HCEC 1CT (cell line): ENCODE measurements at places on chromosomes 6 and 20.

DNA sequence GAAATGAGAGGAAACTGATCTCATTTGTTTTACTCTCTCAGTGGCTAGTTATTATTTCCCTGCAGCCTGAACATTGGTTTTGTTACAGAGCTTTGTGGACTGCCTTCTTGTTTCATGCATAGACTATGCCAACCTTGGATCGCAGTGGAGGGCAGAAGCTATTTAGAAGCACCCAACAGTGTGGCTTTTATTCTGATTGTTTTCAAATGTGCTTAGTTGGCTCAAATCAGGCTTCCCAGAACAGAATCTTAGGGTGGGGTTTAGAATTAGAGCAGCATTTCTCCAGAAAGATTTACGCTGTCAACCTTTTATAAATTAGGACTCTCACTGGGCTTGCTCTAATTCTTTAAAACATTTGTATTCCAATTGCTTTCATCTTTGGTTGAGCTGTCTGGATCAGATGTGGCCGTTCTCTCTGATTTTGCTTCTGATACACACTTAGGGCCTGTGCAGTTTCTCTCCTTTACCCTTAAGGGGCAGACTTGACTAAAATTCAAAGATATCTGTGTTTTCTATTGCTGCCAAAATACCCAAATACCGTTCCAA, 210.3 kb downstream of the BCKDHB start:
- DNase-seq = peak; percentile 24

GRCh38 chr20:58714923-58715351, 22.3 kb downstream of the NPEPL1 start:
- no peak for DNase-seq

GRCh38 chr6:134930463-134930862, 19.4 kb downstream of the ALDH8A1 start:
- DNase-seq = no peak

DNA sequence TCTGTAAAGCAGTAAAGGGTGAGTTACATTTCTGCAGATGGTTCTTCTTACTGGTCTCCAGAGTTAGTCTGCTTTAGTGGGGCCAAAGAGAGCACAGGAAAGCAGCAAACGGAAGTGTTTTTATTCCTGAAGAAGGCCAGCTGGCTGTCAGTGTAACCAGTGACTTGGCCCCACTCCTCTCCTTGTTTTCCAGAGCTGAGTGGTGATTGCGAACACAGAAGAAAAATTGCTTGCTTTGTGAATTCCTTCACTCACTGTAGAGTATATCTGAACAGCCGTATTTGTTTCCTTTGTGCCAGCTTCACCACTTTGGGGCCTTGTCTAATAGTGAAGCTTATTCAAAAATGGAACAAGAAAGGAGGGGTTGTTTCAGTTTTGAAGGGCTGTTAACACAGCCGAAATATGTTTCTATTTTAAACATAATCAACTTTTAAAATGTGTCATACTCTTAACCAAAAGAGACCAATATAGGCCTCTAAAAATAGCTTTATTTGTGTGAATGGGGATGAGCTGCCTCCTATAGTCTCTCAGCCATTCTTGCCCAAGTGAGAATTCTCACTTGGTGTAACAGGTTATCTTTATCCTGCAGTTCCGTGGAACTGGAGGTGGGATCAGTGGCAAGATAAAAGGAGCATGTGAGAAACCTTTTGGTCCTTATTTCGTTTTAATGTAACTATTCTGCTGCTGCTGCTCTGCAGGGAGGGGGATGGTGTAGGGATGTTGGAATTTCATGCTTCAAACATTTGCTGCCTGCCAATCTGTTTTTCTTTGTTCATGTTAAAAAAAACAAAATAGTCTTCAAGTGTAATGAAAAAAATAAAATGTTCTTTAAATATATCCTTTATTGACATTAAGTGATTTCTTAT, 37.8 kb downstream of the ZC2HC1B start:
- peak; percentile 11 for DNase-seq

DNA sequence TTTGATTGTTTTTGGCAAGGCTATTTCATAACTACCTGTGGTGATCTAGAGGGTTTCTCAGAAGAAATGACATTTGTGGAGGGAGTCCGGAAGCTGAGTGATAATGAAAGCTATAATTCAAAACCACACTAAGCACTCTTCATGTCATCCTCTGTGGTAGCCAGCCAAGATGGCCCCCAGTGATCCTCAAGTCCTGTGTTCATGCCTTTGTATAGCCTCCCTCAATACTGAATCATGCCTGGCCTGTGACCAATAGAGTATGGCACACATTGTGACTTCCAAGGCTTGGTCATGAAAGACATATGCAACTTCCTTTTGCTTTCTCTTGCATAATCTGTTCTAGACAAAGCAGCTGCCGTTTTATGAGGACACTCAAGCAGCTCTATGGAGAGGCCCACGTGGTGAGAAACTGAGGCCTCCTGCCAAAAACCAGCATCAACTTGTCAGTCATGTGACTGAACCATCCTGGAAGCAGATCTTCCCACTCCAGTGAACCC, 12.8 kb upstream of the DNAAF9 start:
- DNase-seq = peak; percentile 79

DNA sequence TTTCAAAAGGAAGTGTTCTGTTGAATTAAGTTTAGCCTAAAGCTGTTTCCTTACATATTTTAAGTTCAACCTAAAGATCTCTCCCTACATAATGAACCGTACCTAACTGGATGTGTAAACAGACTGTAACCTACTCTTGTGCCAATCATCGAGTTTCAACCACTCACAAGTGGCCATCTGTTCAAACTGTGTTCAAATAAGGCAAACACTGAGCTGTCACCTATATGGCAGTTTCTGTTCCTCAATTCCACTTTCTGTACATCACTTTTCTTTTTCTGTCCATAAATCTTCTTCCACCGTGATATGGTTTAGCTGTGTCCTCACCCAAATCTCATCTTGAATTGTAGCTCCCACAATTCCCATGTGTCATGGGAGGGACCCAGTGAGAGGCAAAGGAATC, 428.6 kb downstream of the HACE1 start:
- DNase-seq = no peak

DNA sequence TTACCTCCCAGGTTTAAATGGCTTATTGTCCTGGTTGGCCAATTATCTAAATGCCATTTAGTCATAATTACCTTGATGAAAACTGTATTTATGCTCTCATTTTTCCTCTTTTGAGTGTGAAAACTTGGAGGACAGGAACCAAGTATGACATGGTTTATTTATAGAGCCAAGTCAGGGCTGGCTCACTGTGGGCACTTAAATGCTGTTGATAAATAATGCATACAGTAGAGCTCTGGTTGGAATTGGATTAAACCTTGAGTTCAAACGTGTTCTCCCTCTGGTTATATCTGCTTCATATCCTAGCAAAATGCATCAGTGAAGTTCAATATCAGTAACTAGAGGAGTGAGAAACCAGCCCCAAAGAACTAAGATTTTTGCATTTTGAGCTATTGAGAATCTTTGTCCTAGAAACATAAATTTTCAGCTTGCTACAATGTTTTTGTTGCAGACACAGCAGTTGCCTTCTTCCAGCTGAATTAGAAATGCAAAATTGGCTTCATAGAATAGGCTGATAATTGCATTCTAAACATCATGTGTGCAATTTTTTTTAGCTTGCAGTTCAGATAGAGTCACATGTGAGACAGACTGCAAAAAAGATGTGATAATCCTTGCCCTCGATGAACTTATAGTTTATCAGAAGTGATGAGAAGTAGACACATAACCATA, 255.8 kb downstream of the BTBD3 start:
- no peak for DNase-seq

GRCh38 chr6:142320366-142320765, 18.6 kb downstream of the ADGRG6 start:
- DNase-seq = no peak

DNA sequence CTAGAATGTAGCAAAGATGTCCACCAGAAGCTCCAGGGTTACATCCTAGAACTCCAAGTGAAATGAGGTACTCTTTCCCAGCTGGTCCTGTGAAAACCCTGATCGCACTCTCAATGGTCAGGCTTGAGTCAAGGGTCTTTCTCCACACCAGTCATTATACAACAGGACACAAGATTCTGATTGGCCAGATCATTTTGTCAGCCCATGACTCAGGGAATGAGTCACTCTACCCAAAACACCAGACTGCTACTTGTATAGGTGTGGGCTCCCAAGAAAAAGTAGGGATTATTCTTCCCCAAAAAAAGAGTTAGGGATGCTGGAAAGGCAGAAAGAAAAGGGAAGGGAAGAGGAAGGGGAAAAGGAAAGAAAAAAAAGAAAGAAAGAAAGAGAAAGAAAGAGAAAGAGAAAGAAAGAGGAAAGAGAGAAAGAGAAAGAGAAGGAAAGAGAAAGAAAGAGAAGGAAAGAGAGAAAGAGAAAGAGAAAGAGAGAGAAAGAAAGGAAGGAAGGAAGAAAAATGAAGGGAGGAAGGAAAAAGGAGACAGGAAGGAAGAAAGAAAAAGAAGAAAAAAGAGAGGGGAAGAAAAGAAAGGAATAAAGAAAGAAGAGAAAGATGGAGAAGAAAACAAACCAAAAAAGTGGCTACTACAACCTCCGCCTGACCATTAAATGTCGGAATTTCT, 30.5 kb downstream of the ANKEF1 start:
- peak; percentile 20 for DNase-seq

- no peak for DNase-seq
Measured at GRCh38 chr6:122511193-122511924, 39.8 kb upstream of the SERINC1 start.

GRCh38 chr6:157313531-157314467, 9.5 kb downstream of the TMEM242 start:
- DNase-seq = no peak

DNA sequence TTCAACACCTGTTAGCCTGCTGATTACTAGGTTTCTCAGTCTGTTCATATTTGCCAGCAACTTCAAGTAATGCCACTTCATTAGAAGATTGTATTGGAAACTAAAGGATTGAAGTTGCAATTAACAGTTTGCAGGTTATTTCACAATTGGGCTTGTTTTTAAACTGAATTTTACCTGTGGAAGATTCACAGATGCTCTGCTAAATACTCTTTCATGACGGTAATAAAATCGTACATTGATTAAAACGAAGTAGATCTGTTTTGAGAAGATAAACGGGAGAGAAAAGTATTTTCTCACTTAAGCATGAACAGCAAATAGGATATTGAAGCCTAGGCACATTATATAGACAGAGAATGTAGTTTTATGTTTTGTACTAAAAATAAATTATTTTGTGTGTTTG, 1.6 kb downstream of the RNF182 start:
- no peak for DNase-seq

DNA sequence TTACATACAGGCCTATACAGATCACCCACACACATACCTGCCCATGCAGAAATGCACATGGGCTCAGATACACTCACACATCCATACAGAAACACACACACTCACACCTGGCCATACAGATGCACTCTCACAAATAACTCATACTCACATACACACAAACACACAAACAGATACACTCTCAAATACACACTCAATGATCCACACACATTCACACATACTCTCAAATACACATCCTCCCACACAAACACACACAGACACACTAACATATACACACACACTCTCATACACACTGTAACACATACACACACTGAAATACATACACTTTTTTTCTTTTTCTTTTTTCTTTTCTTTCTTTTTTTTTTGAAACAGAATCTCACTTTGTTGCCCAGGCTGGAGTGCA, 90.7 kb downstream of the CDH22 start:
- no peak for DNase-seq

DNA sequence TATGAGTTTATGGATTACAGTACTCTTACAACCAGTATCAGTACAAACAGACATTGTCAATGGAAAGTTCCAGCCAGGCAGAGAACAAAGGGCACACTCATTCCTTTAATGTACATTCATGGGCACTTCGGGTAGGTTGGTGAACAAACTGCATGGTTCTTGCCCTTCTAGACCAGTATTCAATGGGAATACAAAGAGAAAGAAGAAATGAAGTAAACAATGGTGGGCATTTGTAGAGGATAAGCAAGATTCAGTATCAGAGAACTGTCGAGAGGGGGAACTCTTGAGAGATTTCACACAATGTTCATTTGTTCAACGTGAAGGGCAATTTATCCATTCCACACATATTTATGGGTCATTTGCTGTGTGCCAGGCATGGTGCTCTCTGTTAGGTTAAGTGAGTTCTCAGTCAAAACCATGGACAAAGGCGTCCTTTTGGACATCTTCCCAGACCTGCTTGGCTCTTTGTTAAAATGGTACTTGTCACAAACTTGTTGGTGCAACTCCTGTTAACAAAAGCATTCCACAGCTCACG, 714.8 kb downstream of the DHX35 start:
- DNase-seq = no peak

GRCh38 chr20:1087311-1087905, 31.0 kb upstream of the PSMF1 start:
- DNase-seq = no peak

DNA sequence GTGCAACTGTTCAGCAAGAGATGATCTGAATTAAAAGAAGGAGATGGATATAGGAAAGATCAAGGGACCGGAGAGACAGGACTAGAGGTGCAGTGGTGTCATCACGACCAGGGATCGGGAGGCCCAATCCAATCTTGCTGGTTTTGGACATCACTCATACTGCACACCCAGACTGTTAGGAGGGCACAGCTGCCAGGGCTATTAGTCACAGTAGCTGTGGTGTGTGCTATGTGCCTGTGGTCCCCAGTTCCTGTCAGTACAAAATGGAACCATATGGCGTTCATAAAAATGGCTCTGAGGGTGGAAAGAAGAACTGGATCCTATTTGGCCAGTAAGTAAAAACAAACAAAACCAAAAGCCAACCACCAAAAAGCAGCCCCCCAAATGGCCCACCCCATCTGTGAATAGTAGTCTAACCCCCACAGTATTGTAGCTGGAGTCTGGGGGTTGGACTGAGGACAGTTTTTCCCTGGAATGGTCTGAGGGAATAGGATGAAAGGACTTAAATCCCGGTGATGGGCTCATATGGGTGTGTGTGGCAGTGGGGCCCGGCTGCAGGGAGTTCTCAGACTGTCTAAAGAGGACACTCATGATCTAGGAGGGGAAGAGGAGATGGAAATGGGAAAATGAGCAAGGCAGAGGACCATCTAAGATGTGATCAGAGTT, 9.3 kb upstream of the NNAT start:
- DNase-seq = peak; percentile 76

- no peak for DNase-seq
Measured at GRCh38 chr6:123635144-123635543, 1.6 kb downstream of the TRDN start.

DNA sequence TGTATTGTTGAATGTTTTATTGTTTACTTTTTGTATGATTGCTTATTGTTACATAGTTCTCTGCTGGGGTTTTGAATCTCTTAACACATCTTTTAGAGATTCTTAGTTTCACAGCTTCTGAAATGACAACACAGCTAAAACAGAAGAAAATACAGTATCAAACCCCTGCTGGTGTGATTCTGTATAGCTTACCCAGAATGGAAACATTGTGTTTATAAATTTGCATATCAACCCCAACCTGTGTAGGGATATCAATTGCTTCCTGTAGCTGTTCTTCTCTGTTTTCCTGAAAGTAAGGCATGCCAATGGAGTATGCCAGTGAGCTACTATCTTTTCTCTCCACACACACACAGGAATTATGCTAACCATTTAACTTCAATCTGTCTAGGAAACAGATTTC, 64.3 kb upstream of the ID4 start:
- DNase-seq = no peak
